ENCODE measurements at places on chromosomes 1 and 21.
A peak's percentile ranks its signal among the peaks of the same experiment; 100 is the strongest.

DNA sequence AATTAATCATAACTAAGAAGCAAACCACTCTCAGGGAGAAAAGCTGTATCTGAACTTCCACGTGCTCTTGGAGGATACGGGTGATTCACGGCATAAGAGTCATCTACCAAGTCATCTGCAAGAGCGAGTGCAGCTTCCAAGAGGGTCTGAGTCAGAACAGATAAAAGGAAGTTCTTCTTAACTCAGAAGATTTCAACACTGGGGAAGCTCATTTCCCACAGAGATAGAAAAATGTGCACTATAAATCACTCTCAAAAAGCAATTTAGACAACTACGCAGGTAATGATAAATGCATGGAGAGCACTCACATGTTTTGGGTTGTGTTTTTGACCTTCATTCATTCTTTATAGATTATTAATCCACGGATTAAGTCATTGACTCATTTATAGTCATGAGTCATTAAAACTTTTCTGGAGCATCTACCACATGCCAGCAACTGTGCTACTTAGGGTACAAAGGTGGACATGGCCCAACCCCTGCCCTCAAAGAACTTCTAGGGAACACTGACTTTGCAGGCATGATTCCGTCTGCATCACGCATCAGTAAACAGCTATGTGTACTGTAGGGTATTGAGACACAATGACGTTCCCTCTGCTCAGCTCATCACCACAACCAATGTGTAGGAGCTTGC, 20.8 kb downstream of the KCNJ15 start:
- DNase-seq, result no peak

DNA sequence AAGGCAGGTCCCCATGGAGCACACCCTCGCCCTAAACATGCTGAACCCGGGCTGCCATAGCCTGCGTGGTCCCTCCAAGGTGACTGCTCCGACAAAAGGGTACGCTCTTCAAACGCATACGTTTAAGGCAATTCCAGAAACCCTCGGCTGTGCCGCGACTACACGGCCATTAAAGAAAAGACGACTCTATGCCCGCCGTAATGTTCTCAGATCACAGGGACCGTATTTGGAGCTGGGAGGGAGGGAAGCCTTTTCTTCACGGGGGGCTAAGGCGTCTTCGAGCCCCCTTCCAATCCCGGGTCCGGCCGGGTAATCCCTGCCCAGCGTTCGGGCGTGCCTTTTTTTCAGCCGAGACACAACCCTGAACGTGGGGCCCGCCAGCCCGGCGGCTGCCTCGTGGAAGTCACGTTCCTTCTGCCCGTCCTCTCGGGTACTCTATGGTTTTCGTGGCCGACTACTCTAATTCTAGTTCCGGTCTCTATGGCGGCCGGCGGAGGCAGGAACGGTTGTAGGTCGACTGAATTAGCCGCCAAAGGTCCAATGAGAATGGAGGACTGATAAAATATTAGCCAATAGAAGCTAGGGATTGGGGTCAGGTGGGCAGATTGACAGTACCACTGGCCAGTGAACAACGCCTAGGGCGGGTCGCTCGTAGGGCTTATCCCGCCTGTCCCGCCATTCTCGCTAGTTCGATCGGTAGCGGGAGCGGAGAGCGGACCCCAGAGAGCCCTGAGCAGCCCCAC, at the start of gene YBX1:
Gene YBX1, plus strand, starts transcription at position 678 of the 743 bp plus-strand sequence. CDS start 148 bp downstream, outside the sequence.
- peak; percentile 93 for DNase-seq

DNA sequence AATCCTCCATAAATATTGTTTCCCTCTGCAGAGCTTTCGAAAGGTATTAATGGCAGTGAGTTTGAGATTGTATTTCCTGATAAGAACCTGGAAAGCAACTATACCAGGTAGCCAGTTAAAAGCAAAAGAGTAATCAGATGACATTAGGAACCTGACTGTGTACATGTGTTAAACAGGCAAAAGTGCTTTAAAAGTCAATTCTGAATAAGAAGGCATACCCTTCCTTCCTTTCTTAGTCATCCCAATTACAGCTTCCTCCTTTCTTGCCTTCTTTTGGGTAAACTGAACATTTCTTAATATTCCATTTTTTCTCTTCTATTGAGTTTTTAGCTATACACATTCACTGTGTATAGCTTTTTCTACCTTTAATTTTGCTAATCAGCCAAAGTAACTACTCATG, 144.7 kb downstream of the ZNF281 start:
- no peak for DNase-seq

GRCh38 chr1:163472651-163473248, 151.0 kb downstream of the NUF2 start:
- no peak for DNase-seq

DNA sequence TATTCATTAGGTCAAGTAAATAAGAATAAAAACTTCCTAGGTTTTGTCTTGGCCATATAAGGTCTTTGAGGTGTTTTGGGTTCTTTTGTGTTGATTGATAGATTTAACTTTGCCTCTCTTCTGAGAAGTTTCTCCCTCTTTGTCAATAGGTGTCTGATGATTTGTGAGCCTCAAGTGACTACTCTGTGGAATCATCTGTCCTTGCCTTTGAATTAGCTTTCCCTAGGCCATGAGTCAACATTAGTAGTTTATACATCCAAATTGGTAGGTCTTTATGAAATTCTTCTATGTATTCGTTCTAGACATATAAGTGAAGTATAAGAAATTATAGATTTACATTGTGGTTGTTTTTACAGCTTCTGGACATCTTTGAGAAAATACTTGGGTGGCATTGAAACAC, 864.4 kb downstream of the USP25 start:
- DNase-seq, result no peak
